Camera-type eye (tissue), 1 donor: ENCODE measurements at places on chromosomes 3 and 15. TPM values are rescaled to one million over a fixed set of nuclear protein-coding genes. Genes with fewer than 3 reads are reported as not detected.

The HESX1 gene
- 1.9 TPM for total RNA-seq

The GUCA1C gene
- total RNA-seq = 14.0 TPM

The GTF2A2 gene
- 28.6 TPM for total RNA-seq

The EIF2B5 gene
- 44.0 TPM for total RNA-seq

The SCAANT1 gene
- not detected for total RNA-seq

The CDHR4 gene
- total RNA-seq = not detected

The CHRFAM7A gene
- total RNA-seq = 9.5 TPM

The UBP1 gene
- total RNA-seq = 80.0 TPM

The FRMD5 gene
- total RNA-seq = 25.5 TPM

The AKAP13 gene
- total RNA-seq = 164 TPM

The KNG1 gene
- total RNA-seq = not detected

The SMAD6 gene
- 21.2 TPM for total RNA-seq

The FBXO40 gene
- total RNA-seq = 0.22 TPM

The TUSC2 gene
- total RNA-seq = 31.8 TPM

The C3orf49 gene
- not detected for total RNA-seq

The NR2E3 gene
- total RNA-seq = 218 TPM

The AHSG gene
- not detected for total RNA-seq
